Left renal cortex interstitium (tissue), 4 donors: ENCODE measurements at places on chromosomes 6 and 20.

GRCh38 chr6:46221222-46221793, 50.5 kb upstream of the ENPP5 start:
- DNase-seq: no peak

GRCh38 chr6:36098253-36098919, 31.9 kb upstream of the MAPK13 start:
- no peak for DNase-seq

DNA sequence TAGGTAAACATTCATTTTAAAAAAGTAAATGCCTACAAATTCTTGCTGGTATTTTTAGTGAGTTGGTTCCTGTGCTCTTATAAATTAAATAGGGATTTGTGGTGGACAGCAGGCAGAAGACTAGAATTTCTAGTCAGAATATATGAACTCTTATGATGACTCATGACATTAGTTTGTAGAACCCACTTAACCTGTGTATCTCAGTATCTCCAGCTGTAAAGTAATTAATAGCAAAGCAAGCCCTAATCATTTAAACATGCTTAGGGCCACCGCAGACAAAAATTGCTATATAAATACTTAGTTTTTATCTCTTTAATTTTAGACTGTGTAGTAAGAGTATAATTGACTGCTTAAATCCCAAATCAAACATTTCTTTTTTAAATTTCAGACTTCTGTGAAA, 2.4 kb downstream of the FAM135A start:
- no peak for DNase-seq

GRCh38 chr6:41779336-41779735, 364 bp downstream of the FRS3 start:
- DNase-seq: no peak

- no peak for DNase-seq
These were observed 50.2 kb upstream of the HINT3 start for GRCh38 chr6:125906158-125906998.

- DNase-seq: no peak
These were observed 16.2 kb upstream of the FAM135A start for GRCh38 chr6:70396796-70397729.

DNA sequence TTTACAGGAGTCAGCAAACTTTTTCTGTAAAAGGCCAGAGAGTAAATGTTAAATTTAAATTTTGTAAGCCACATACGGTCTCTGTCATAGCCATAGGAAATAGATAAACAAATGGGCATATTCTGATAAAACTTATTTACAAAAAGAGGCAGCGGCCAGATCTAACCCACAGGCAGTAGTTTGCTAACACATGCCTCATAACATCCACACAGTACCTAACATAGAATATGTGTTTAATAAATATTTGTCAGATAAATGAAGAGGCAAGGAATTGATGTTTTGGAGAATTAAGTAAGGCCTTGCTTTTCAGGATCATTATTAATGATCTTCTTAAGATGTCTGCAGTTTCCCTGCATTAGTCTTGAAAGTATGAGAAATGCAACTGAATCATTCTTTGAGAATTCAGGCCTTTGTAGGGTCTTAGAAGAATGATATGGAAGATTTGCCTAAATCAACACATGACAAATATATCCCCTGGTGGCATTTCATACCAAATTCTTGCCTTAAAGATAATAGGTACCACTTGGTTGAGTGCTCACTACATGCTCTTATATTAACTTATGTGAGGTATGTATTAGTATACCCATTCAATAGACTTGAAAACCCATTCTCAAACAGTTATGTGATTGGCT, 39.3 kb upstream of the TRAM2 start:
- DNase-seq: no peak

DNA sequence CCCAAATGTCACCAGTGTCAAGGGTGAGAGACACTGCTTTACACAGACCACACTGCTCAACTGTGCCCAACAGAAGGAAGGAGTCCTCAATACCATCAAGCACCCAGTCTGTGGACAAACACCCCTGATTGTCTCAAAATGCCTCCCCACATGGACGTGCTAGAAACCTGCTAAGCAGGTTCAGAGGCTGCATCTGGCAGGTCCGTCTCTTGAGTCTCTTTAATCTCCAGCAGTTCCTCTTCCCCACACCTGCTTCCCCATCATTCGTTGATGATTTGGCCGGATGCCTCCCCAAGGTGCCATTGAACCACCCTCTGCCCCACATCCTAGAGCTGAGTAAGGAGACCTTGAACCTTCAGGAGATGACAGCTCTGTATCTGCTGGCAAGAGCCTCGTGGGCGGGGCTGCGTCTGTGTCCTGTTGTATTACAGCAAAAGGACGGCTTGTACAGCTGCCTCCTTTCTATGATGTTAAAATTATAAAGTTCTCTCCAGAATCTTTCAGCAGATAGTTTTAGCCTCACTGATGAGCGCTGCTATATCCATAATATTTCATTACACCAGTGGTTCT, 179.2 kb downstream of the PREX1 start:
- DNase-seq: no peak

GRCh38 chr6:168131464-168132415, 52.7 kb upstream of the FRMD1 start:
- no peak for DNase-seq

DNA sequence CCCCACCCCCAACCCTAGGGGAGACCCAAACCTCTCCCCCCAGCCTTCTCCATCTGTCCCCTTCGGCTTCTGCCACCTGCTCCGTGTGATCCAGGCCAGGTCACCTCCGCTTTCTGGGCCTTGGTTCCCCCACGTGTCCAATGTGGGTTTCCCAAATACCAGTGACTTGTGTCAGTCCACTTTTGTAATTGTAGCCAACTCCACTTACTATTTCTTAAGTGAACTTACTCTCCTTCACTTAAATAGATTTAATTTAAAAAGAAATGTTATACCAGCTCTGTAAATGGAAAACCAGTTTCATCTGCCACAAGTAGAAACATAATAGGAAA, 10.0 kb upstream of the FAM110A start:
- no peak for DNase-seq

- no peak for DNase-seq
These were observed 92.5 kb downstream of the SLC24A3 start for GRCh38 chr20:19304886-19305415.

DNA sequence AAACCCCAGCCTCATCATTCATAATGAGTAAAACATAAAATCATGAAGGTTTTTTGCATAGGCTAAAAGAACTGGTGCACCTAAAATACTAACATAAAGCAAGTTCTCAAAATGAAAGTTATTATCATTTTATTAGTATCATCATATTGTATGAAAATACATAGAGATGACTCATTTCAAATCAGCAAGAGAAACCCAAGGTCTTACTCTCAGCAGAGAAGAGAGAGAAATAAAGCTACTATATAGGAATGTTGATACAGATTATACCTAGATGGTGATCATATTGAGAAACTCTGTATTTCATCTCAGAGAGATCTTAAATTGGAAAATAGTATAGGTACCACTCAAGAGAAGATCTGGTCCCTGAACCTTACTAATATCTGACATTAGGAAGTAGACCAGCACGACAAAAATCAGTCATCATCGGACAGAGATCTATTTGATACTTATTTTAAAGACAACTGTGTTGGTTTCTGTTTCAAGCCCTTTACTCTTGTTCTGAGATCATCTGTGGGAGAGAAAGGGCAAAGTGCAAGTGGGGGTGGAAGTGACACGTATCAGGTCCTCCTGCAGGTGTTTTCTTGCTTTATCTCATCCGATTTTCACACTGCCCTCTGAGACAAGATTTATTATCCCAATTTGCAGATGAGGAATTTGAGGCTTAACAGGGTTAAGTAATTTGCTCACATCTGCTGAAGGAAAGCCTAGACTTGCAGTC, 532.3 kb downstream of the MAFB start:
- no peak for DNase-seq

DNA sequence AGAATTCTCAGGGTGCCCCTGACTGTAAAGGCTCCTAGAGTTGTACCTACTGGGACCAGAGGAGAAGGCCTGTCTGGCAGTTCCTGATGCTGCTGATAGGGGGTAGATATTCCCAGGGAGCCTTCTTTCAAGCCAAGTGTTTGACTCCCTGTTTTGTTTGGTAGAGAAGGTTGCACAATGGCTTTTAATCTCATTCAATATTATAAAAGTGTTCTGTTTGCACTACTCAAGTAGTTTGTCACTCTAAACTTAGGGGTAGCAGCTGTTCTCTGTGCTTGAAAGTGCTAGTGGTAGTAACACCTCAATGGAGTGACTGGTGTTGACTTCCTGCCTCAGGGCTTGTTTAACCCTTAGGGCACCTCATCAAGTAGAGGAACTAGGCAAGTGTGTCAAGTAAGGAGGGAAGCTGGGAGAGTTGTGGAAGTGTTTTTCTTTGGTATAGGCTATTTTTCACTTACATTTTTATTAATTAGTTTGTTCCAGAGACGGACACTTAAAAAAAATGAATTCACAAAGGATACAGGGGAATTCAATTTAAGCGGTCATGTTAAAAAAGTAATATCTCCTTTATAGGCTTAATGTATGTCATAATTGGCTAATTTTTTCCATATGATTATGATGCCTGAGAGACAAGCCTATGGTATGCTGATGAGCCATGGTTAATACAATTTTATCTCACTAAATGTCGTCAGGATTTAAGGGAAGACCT, 38.1 kb downstream of the BICRAL start:
- no peak for DNase-seq

GRCh38 chr20:38198238-38198861, 33.3 kb upstream of the TGM2 start:
- DNase-seq: no peak

DNA sequence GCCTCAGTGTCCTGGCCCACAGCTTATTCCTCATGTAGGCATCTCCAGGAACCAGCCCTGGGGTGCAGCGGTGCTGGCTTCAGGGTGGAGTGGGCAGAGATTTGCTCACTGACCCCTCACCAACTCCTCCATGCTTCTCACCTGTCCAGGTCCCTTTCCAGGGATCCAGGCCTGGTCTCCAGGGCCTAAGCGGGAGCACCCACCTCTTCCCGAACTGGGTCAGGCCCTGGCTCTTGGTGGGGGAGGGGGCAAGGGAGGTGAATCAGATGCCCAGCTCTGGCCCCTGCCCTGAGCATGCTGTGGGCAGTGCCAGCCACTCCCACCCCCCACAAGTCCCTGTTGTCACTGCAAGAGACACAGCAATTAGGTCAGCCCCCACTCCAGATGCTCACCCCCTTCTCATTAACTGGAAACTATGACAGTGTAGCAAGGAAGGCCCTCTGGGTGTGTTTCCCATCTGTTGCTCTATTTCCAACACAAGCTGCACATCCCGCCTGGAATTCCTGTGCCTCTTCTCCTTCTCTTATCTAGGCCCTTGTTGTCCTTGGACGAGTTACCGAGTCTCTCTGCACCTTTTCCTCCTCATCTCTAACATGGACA, 37.0 kb downstream of the MDFI start:
- no peak for DNase-seq

DNA sequence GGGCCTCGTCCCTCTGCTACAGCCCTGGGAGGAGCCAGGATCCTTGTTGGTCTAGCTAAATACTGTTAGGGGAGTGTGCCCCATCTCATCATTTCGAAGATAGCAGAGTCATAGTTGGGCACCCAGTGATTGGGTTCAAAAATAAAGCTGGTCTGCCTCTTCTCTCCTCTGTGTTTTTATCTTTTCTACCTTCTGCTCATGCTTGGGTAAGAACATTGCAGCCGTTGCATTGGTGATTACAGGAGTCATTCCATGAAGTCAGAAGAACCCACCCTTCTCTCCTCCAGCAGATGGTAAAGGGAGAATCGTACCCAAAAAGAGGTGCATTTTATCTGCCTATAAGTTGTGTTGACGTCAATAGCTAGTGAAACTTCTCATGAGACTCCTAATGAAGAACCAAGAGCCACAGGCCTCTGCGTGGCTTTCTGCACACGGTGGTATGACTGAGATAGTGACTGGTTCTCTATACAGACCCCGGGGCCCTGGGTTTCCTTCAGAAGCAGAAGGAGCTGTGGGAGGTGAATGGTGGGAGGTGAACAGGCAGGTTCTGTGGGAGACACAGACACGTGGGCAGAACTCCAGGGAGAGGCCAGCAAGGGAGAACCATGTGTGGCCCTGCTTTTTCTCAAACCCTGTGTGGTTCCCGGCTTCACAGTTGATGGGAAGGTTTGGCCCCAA, 5.7 kb upstream of the FAM209A start:
- DNase-seq: no peak

GRCh38 chr20:61482901-61483300, 230.8 kb downstream of the CDH4 start:
- no peak for DNase-seq

- no peak for DNase-seq
These were observed 69.9 kb downstream of the OLIG3 start for GRCh38 chr6:137424251-137424650.

- no peak for DNase-seq
These were observed 46.2 kb upstream of the RNGTT start for GRCh38 chr6:89009624-89010059.

DNA sequence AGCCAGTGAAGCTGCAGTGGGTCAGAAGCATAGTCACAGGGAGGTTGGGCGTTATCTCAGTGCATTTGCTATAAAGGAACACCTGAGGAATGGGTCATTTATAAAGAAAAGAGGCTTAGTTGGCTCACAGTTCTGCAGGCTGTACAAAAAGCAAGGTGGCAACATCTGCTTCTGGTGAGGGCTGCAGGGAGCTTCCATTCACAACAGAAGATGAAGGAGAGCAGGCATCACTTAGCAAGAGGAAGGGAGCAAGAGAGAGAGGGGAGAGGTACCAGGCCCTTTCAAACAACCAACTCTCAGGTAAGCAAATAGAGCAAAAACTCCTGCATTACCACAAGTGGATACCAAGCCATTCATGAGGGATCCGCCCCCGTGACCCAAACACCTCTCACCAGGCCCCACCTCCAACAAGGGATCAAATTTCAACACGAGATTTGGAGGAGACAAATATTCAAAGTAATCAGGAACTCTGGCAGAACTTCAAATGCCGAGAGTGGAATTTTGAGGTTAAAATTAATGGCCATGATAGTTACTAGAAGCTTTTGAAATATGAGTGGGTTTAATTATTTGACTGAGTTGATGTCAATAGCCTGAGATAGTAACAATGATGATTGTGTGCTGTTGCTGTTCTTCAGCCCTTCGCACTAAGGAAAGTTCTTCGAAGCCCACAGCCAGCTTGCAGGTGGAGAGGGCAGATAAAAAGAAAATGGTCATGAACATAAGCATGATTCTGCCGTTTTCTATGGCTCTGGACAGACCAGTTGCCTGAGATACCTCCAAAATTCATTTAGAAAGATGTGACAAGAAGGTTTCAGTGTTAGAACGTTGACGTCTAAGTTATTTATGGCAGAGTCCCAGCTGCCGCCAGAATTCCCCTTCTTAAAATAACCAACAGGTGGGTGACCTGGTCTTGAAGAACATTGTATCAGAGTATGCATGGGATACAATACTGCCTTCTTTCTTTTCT, 55.3 kb upstream of the ADTRP start:
- no peak for DNase-seq

DNA sequence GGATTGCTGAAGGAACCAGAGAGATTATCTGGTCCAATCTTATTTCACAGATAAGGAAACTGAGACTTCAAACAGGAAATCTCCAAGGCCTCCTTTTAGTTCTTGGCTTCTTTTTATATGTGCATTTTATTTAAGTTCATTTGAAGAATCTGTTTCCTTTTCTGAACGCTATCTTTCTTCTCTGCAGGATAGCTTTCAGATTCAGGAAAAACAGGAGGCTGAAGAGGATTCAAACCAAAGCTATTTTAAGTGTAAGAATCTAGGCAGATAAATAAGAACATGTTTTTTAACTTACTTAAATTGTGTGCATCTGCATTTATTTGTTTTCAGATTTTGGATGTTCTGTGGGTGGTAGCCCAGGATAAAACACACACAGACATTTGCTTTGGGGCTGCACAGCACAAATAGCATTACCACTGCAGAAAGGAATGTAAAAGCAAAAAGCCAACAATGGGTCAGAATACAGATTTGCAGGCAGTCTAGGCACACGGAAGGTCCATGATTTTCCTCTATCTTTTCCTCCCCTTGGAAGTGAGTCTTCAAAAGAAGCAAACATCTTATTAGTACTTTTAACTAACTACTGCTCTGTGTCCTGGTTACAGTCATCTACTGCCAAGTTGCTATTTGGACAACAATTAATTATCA, 188.8 kb upstream of the TBX18 start:
- DNase-seq: no peak
